ENCODE measurements at places on chromosomes 11 and 22.

DNA sequence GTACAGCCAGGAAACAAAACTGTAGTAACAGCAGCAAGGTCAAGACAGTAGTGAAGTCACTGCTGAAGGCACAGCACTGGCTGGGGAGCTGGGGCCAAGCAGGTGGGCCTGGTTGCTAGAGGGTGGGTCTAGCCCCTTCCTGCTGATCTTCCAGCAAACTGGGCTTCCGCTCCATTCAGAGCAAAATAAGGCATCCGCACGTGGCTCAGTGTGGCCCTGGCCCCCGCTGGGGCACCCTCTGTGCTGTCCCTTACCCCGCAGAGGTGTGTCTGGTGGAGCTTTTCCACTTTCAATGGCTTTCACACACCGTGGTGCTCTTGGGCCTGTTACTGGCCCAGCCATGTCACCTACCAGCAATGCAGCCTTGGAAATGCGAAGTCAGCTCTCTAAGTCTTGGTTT lies 162.4 kb upstream of the B3GAT1 start:
- DNase-seq, result no peak

- peak; percentile 78 for DNase-seq
Observed at GRCh38 chr22:17158568-17159503, at the start of gene HDHD5. TSS of gene HDHD5 (minus strand) at chr22:17159277. CDS start at chr22:17159251, 26 bp downstream.

- DNase-seq, result no peak
Observed at GRCh38 chr22:30947173-30947815, 21.3 kb downstream of the MORC2 start.

- DNase-seq, result no peak
Observed at GRCh38 chr11:67572747-67573419, 10.7 kb upstream of the GSTP1 start.

DNA sequence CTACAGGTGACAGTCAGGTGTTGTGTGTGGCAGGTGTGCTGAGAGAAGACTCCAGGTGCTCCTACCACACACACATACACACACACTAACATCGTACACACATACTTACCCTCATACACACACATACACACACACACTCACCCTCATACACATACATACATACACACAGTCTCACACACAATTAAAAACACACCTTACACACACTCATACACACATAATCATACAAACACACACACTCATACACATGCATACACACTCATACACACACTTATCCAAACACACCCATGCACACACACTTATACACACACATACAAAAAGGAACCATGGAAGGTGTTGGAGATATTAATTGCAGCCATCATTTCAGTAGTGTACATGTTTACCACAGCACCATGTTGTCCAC lies 4.6 kb downstream of the KRTAP5-3 start:
- no peak for DNase-seq

GRCh38 chr11:119377961-119378667 lies 3.4 kb downstream of the USP2 start:
- DNase-seq, result no peak

DNA sequence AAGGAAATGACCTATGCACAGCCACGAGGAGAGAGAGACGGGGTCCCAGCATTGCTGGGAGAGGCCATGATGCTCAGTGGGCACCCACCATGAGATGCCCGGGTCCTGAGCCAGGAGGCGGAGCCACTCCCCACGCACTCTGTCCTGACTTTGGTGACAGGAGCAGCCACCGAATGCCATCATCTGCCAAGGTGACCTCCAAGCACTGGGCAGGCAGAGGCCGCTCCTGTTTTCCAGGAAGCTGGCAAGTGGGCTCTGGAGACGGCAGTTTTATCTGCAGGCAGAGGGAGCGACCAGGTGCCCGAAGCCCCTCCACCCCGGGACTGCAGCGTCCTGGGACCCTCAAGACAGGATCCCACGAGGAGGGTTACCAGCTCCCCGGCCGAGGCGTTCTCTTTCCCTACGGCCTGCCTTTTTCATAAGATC lies 453.9 kb downstream of the BRD1 start:
- no peak for DNase-seq

GRCh38 chr11:82229341-82229740 lies 504.3 kb downstream of the FAM181B start:
- no peak for DNase-seq

DNA sequence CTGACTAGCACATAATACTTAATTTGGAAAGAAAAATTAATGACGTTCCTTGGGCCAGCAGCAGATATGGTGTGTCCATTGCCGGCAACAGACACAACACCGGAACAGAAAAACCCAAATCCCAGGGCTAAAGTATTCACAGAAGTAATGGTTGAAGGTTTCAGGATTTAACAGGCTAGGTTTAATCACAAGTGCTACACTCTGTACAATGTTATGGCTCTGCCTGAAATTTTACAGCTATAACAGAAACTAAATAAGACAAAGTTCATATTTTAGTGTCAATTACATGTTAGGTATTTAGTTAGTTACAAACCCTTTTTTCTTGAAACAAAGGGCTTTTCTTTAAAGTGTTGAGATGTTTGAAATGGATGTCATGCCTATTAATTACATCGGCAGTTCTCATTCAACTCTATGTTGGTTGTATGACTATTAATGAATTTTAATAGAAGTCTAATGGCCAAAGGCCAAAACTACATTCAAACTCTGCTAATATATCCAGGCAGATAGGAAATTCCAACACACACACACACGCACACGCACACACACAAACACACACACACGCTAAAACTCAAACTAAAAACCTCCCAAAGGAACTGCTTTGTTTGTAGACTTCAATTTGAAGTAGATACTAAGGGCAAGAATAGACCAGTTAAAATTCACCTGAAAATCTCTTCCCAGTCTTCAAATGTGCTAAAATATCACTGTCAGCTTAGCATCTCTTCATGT lies 27.8 kb upstream of the CLNS1A start:
- no peak for DNase-seq

- no peak for DNase-seq
Observed at GRCh38 chr11:105821372-105821771, 200.7 kb downstream of the MSANTD4 start.

DNA sequence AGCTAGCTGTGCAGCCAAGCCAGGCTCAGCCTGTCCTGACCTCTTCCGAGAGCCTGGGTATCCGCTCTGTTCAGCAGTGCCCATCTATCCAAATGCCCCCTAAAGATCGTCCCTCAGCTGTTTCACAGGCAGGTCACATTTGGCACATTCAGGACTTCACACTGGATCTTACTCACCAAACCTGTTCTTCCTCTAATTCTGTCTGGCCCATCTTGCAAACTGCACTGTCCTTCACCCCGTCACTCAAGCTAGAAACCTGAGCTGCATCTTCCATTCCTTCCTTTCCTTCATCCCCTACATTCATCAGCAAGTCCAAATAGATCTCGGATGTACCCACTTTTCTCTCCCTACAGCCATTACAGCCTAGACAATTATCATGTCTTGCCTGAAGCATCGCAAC lies 60.7 kb upstream of the CSNK2A3 start:
- DNase-seq, result no peak

- DNase-seq, result no peak
Observed at GRCh38 chr22:29703569-29704195, 16.1 kb upstream of the CABP7 start.

GRCh38 chr22:24400034-24400725 lies 27.2 kb upstream of the ADORA2A start:
- DNase-seq, result no peak

GRCh38 chr11:21260101-21260500 lies 590.7 kb downstream of the NELL1 start:
- no peak for DNase-seq

- no peak for DNase-seq
Observed at GRCh38 chr11:86181379-86181778, 63.2 kb upstream of the EED start.

DNA sequence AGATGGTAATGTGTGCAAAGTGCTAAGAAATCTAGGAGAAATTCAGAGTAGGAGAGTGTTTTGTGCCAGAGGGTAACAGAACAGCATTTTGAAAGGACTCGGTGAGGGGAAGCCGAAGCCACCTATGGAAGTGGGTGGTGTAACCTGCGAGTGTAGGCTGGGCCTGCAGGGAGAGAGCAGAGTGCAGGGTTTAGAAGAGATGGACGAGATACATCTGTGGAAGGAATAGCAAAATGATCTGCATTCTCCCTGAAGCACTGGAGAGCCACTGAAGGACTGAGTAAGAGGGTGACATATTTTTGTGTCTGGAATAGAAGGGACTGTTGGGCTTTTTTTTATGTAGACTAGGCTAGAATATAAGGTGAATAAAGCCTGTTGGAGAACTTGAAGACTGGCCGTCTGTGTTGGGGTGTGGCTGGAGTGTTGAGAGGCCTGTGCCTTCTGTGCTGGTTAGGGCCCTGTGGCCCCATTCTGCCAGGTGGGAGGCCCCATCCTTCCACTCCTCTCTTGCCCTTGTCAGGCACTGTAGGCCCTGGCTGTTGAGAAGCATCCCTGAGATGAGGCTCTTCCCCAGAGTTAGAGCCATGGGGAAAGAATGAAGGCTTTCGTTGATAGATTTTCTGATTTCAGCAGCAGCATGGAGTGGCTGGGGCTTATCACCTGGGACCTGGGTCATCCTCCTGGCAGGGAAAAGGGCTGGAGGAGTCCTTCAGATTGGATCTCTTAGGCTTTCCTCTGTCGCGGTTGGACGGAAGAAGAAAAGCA lies 102.2 kb downstream of the ZBTB16 start:
- DNase-seq, result no peak

GRCh38 chr11:121240650-121241303 lies 51.8 kb upstream of the SC5D start:
- DNase-seq, result no peak

- no peak for DNase-seq
Observed at GRCh38 chr11:93059117-93059957, 89.9 kb downstream of the MTNR1B start.

Data from stimulated activated CD8-positive, alpha-beta memory T cell treated with anti-CD3 and anti-CD28 coated beads, Interleukin-7, amount 100 ng/mL, for 24 hours (primary cell).